ENCODE measurements at places on chromosomes 4 and X. TPM values are rescaled to one million over a fixed set of nuclear protein-coding genes. Genes with fewer than 3 reads are reported as not detected.

Gene TMPRSS11D
- total RNA-seq: not detected

Gene SASH3
- total RNA-seq: not detected

Gene RTL3
- total RNA-seq: not detected

Gene LRIT3
- 0.35 TPM for total RNA-seq

Gene RIBC1
- 0.88 TPM for total RNA-seq

Gene SYN1
- total RNA-seq: not detected

Gene ATOH1
- total RNA-seq: not detected

Gene PASD1
- total RNA-seq: not detected

Gene TENM3
- total RNA-seq: 94.7 TPM

Gene VGLL1
- total RNA-seq: 49.5 TPM

Gene ADGRL3
- 1.5 TPM for total RNA-seq

Gene TMEM35A
- total RNA-seq: not detected

Gene SMARCA1
- total RNA-seq: 36.0 TPM

Gene TLR3
- 0.57 TPM for total RNA-seq

Gene OTC
- total RNA-seq: not detected

Gene POU4F2
- not detected for total RNA-seq

Gene GPR119
- not detected for total RNA-seq

Gene ASB5
- total RNA-seq: not detected

Gene GNRHR
- total RNA-seq: not detected

Gene CCNB3
- total RNA-seq: 0.82 TPM

Gene BEND2
- not detected for total RNA-seq

Gene GUCY1B1
- not detected for total RNA-seq

Gene STPG2
- not detected for total RNA-seq

Gene ETDA
- not detected for total RNA-seq

Gene ZMAT1
- total RNA-seq: 0.12 TPM

Gene MUC7
- total RNA-seq: not detected

Gene HPGDS
- total RNA-seq: not detected

Gene NALF2
- 3.1 TPM for total RNA-seq

Gene REPS2
- 0.86 TPM for total RNA-seq

Gene NRK
- 0.16 TPM for total RNA-seq

Gene MAGEE2
- total RNA-seq: not detected

Gene THOC2
- 85.4 TPM for total RNA-seq

Gene GLRA2
- not detected for total RNA-seq

Gene ZAR1
- total RNA-seq: not detected

Gene USP26
- not detected for total RNA-seq

Gene MAGEA1
- total RNA-seq: not detected

Gene SLC7A11
- 32.9 TPM for total RNA-seq

Gene MAGEB17
- total RNA-seq: not detected

Gene TCEAL8
- 21.5 TPM for total RNA-seq

Gene ADH1B
- total RNA-seq: 0.30 TPM

Gene NDNF
- 3.4 TPM for total RNA-seq

Gene JCHAIN
- not detected for total RNA-seq

Gene PDE5A
- 10.8 TPM for total RNA-seq

Gene F11
- total RNA-seq: not detected

Gene HERC5
- 6.8 TPM for total RNA-seq

All from Caco-2 (cell line).